ENCODE measurements at places on chromosomes 2 and 18. TPM values are rescaled to one million over a fixed set of nuclear protein-coding genes. Genes with fewer than 3 reads are reported as not detected.

GRCh38 chr18:43234889-43235288, 42.4 kb downstream of the SYT4 start:
- DNase-seq, result no peak

DUSP2 gene
- 37.2 TPM for total RNA-seq

DNA sequence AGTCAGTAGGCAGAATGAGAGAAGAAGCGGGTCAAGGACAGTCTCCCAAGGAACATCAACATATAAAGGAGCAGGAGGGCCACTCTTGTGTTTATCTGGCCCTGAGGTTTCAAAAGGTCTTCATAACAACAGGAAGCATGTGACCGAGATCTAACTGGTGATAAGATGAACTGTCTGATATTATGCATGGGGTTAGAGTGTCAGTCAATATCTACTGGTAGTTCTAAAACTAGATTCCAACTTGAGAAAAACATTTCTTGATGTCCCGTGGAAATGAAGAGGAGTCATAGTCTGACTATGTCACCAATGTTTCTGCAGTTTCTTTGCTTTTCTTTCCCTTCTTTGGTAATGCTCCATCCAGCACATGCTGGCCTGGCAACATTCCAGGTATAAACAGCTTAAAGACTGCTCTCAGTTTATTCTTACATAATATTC, 77.5 kb upstream of the ITPRID2 start:
- DNase-seq, result no peak

DLX2 gene
- total RNA-seq, result not detected

- DNase-seq, result no peak
These were observed 310.8 kb downstream of the ERBB4 start for GRCh38 chr2:212227755-212228154.

DNA sequence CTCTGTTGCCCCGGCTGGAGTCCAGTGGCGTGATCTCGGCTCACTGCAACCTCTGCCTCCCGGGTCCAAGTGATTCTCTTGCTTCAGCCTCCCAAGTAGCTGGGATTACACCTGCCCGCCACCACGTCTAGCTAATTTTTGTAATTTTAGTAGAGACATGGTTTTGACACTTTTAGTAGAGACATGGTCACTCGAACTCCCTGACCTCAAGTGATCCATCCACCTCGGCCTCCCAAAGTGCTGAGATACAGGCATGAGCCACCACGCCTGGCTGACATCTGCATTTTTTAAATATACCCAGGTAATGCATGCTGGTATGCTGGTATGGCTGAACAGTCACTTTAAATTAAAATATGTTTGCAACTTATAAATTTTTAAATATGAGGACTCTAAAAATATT, 91.9 kb downstream of the EPB41L3 start:
- DNase-seq, result no peak

- DNase-seq, result no peak
These were observed 64.7 kb upstream of the CCDC195 start for GRCh38 chr2:224780823-224781222.

DNA sequence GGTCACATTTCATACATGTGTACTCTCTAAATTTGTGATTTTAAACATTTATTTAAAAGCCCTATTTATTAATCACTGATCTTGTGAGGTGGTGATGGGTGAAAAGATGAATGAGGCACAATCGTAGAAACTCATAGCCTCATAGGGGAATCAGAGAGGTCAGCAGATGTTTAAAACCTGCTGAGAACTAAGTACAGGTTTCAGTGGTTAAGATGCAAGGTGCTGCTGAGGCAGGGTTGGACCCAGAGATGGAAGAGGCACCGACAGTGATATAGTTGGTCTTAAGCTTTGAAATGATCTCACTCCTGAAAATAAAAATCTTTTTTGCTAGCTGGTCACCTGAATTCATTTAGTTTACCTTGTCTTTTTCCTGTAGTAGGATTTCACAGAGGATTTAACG, 49.6 kb downstream of the LINC00305 start:
- DNase-seq, result no peak

LRATD1 gene
- total RNA-seq, result not detected

REG3A gene
- 0.35 TPM for total RNA-seq

GRCh38 chr2:206253125-206253776, 21.2 kb upstream of the ZDBF2 start:
- no peak for DNase-seq

DNA sequence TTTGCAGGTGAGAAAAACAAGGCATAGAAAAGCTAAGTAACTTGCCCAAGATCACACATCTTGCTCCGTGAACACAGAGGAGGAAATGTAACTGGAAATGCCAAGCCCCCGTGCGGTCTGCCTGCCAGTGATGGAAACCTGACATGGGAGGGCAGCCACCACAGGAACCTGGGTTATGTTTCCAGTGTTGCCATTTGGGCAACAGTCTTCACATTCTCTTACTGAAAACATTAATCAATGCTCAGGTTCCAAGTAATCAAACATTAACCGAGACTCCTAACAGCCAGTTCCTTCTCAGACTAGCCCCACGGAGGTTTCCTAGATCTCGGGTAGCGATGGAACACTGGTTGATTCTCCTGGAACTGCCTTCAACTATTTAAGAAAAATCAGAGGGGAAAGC, 2.5 kb downstream of the TGFA start:
- no peak for DNase-seq

PMS1 gene
- total RNA-seq, result 24.4 TPM

- no peak for DNase-seq
These were observed 175.2 kb upstream of the SPATS2L start for GRCh38 chr2:200131307-200131706.

DNA sequence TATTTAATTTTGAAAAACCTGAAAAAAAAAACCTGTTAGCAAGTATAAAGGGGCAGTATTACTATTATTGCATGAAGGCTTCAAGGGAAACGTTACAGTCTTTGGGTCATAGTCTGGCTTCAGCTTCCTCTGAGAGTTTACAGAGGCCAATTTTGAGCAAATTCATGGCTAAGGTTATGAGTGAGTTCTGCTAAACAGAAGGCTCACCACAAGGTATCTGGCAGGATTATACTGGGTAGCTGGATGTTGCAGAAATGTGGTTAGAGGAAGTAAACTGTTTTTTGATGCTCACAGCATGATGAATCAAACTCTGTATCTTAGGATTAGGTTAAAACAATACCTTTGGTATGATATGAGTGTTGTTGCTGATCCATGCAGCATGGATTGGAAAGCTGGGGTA, 9.3 kb downstream of the MRPL19 start:
- DNase-seq, result no peak

GKN2 gene
- not detected for total RNA-seq

GRCh38 chr2:229725716-229726574, 11.6 kb upstream of the DNER start:
- DNase-seq, result no peak

- DNase-seq, result no peak
These were observed 49.1 kb downstream of the ADI1 start for GRCh38 chr2:3470166-3470651.

- DNase-seq, result peak; percentile 64
These were observed 2.9 kb upstream of the ATOH8 start for GRCh38 chr2:85750587-85751575.

DNA sequence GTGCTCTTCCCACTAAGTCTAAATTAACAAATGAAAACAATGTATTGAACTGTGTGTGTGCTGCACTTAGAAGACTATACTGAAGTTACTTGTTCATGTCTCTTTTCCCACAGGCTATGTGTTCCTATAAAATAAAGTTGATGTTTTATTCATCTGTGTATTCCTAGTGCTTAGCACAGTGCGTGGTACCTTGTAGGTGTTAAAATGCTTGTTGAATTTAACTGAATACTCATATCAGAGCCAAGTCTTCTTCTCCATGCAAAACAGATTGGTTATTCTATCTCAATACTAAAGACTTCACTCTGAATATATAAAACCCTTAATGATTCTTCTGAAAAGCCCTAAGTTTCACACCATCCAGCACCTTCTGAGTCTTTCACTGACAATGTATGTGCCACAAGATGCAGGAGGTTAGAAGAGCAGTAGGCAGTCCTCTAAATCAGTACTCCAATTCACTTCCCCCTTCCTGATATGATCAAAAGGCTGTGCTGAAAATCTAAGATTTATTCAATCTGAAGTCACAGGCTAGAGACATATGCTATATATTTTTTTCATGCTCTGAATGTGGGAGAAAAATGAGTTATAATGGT, 231.7 kb upstream of the CCDC150 start:
- no peak for DNase-seq

ORMDL1 gene
- total RNA-seq, result 161 TPM

LYG1 gene
- total RNA-seq, result 3.3 TPM

NYAP2 gene
- total RNA-seq, result not detected
